Adipose tissue (tissue), 3 donors: ENCODE measurements at places on chromosomes 16 and 17. TPM values are rescaled to one million over a fixed set of nuclear protein-coding genes. Genes with fewer than 3 reads are reported as not detected.

TMEM204 gene
- 39.8 TPM for polyA plus RNA-seq

KRTAP2-2 gene
- not detected for polyA plus RNA-seq

TNFSF13 gene
- 26.5 TPM for polyA plus RNA-seq

C16orf89 gene
- polyA plus RNA-seq = 25.6 TPM

TMEM92 gene
- 1.4 TPM for polyA plus RNA-seq

CDK3 gene
- polyA plus RNA-seq = 13.7 TPM

NXPH3 gene
- 0.26 TPM for polyA plus RNA-seq

ZNF597 gene
- polyA plus RNA-seq = 1.0 TPM

WNT3 gene
- polyA plus RNA-seq = 0.71 TPM

MFAP4 gene
- polyA plus RNA-seq = 8.8 TPM

ZNF469 gene
- polyA plus RNA-seq = 0.45 TPM

EFCAB13 gene
- 0.31 TPM for polyA plus RNA-seq

MT4 gene
- not detected for polyA plus RNA-seq

ASPHD1 gene
- polyA plus RNA-seq = 4.5 TPM

PRR14 gene
- polyA plus RNA-seq = 27.8 TPM

TBC1D3I gene
- polyA plus RNA-seq = 0.66 TPM

ATP2A3 gene
- polyA plus RNA-seq = 13.6 TPM

NDRG4 gene
- polyA plus RNA-seq = 21.8 TPM

GP1BA gene
- 0.05 TPM for polyA plus RNA-seq

STARD3 gene
- 42.7 TPM for polyA plus RNA-seq

CBX4 gene
- polyA plus RNA-seq = 10.6 TPM

BICDL2 gene
- 0.45 TPM for polyA plus RNA-seq

NDUFB10 gene
- polyA plus RNA-seq = 190 TPM

CTF1 gene
- polyA plus RNA-seq = 9.2 TPM

CCL8 gene
- 7.2 TPM for polyA plus RNA-seq

OR1D5 gene
- polyA plus RNA-seq = not detected

RNU2-1 gene
- polyA plus RNA-seq = not detected

FAM83G gene
- 5.8 TPM for polyA plus RNA-seq

USP43 gene
- 3.3 TPM for polyA plus RNA-seq

GP2 gene
- polyA plus RNA-seq = 2.9 TPM

ABCA6 gene
- polyA plus RNA-seq = 22.4 TPM

RGS11 gene
- polyA plus RNA-seq = 7.2 TPM

CRYM gene
- 0.06 TPM for polyA plus RNA-seq

KRT39 gene
- not detected for polyA plus RNA-seq

NPIPB9 gene
- not detected for polyA plus RNA-seq

LGALS9B gene
- 2.9 TPM for polyA plus RNA-seq

GPR142 gene
- polyA plus RNA-seq = 0.45 TPM

PLXDC1 gene
- polyA plus RNA-seq = 4.7 TPM

LAT gene
- 4.2 TPM for polyA plus RNA-seq

KRT9 gene
- not detected for polyA plus RNA-seq

TP53TG3B gene
- polyA plus RNA-seq = not detected

RNF112 gene
- polyA plus RNA-seq = 3.6 TPM

METTL2A gene
- 8.8 TPM for polyA plus RNA-seq

PLD6 gene
- polyA plus RNA-seq = 3.6 TPM

AOC2 gene
- polyA plus RNA-seq = 2.0 TPM

MPP2 gene
- polyA plus RNA-seq = 0.61 TPM

HSF5 gene
- polyA plus RNA-seq = 0.11 TPM

FAM171A2 gene
- 1.00 TPM for polyA plus RNA-seq

DRC3 gene
- polyA plus RNA-seq = 0.43 TPM

TMEM238L gene
- not detected for polyA plus RNA-seq

FOXN1 gene
- 0.01 TPM for polyA plus RNA-seq

NACA2 gene
- 0.13 TPM for polyA plus RNA-seq

CHMP6 gene
- 26.4 TPM for polyA plus RNA-seq

GJC1 gene
- 7.4 TPM for polyA plus RNA-seq

AP2B1 gene
- 48.2 TPM for polyA plus RNA-seq

CD300A gene
- polyA plus RNA-seq = 7.2 TPM

TPSD1 gene
- polyA plus RNA-seq = 0.16 TPM

CHST4 gene
- 0.43 TPM for polyA plus RNA-seq

CNTD1 gene
- 0.20 TPM for polyA plus RNA-seq
